ENCODE measurements at places on chromosomes 5 and 9.

DNA sequence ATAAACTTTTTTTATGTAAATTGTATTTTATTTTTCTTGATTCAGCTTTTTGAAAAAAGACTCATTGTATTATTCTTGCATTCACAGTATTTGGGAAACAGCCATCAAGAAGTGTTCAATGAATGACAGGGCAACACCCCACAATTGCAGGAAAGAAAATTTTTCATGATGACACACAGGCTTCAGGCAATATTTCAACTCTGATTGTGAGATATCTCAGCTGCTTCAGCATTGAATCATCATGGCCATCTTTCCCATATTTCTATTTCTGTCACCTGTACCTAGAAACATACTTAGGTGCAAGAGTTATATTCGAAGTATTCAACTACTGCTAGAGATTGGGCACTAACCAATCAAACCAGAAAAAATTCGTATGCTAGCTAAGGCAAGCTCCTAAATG is 446.0 kb downstream of the ISL1 start:
- DNase-seq, result no peak

DNA sequence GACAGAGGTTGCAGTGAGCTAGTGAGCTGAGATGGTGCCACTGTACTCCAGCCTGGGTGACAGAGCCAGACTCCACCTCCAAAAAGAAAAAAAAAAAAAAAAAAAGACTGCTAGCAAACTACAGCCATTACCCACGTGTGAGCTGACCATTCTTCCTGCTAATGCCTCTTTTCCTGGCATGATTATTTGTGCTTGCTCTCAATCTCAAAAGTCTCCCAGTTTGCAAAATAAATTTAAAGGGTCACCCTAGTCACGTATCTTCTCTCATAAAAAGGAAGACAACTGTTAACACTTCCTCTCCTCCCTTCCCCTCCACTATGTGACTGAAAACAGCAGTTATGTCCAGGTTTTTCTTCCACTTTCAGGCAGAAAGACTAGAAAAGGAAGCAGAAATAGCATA is 37.2 kb downstream of the TRIM36 start:
- no peak for DNase-seq

GRCh38 chr5:176738637-176739250 is 71.6 kb upstream of the UNC5A start:
- DNase-seq, result no peak

DNA sequence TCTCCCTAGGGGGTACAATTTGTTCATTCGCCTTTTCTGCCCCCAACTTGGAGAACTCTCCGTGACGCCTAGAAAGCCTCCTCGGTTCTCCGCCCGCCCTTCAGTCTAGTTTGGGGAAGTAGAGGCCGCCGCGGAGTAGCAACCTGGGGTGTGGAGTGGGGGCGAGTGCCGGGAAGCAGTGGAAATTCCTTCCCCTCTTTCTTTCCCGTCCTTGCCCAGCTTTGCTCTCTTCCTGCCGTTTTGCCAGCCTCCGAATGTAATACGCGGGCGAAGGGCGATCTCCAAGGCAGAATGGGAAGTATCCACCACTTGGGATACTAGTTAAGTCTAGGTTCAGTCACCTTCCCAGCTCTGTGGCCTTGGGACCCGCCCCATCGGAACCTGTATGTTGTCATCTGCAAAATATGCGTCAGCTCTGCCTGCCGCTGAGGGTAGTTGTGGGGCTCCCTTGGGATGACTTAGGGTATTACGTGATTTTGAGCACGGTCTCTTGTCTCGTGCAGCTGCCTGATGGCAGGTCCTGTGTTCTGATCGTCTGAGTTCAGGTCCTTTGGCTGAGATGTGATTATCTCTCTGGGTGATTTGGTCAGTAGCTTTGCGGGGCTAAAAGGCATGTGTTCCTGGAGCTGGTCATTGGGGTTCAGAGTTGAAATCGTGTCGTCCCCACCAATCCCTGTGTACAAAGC is 724 bp downstream of the PAM start:
- DNase-seq, result peak; percentile 80

DNA sequence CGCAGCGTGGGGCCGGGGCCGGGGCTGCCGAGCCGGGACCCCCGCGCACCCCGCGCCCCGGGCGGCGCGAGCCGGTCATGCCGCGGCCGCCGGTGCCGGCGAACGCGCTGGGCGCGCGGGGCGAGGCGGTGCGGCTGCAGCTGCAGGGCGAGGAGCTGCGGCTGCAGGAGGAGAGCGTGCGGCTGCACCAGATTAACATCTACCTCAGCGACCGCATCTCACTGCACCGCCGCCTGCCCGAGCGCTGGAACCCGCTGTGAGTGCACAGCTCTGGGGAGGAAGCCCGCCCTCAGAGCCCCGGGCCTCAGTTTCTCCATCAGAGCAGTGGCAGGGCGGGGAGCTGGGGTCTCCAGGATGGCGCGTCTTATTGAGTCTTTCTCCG is 335 bp downstream of the GALNT12 start:
- no peak for DNase-seq

DNA sequence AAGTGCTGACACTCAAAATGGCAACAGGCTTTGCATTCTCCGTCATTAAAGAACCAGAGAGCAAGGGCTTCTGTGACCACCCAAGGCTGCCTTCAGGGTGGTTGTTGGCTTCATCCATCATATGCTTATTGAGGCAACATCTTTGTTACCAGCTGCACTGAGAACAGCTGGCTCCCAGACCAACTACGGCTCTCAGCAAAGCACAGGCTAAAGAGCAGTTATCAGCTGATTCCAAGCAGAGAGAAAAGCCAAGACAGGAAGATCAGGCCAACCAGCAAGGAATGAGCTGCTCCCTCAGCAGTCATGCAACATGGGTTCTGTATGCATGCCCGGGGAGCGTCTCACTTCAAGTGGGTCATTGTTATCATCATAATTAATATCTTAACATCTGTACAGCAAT is 358.9 kb downstream of the ACTL7B start:
- DNase-seq, result no peak

DNA sequence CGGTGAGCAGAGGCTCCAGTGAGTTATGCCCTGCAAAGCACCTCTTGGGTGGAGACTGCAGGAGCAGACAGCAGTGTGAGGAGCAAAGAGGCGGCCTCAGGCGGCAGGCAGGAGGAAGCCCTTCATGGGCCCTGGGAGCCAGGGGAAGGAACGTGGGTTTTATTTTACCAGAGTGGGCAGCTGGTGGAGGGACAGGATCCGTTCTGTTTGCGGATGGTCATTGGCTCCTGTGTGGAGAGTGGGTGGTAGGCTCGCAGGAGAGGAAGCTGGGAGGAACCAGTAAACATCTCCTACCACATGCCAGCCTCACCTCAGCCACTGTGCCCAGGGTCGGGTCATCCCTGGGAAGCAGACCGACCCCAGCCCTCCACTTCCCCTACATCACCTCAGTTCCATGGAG is 24.4 kb downstream of the HNRNPH1 start:
- DNase-seq, result no peak

DNA sequence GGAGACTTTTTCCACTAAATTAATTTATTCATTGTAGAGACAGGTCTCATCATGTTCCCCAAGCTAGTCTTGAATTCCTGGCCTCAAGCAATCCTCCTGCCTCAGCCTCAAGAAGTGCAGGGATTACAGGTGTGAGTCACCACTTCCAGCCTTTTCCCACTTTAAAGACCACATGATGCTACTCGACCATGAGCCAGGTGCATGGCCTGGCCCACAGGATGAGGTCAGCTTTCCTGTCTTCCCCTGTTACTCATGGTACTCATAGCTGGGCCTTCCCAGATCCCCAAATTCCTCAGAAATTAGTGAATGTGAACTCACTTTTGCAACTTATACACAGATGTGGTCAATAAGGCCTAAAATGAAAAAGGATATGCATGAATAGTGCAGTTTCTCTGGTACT is 395.9 kb downstream of the SEMA5A start:
- peak; percentile 64 for DNase-seq

GRCh38 chr9:79665931-79666330 is 94.2 kb downstream of the TLE4 start:
- DNase-seq, result peak; percentile 33

GRCh38 chr5:89948977-89949376 is 460.6 kb downstream of the CETN3 start:
- no peak for DNase-seq

DNA sequence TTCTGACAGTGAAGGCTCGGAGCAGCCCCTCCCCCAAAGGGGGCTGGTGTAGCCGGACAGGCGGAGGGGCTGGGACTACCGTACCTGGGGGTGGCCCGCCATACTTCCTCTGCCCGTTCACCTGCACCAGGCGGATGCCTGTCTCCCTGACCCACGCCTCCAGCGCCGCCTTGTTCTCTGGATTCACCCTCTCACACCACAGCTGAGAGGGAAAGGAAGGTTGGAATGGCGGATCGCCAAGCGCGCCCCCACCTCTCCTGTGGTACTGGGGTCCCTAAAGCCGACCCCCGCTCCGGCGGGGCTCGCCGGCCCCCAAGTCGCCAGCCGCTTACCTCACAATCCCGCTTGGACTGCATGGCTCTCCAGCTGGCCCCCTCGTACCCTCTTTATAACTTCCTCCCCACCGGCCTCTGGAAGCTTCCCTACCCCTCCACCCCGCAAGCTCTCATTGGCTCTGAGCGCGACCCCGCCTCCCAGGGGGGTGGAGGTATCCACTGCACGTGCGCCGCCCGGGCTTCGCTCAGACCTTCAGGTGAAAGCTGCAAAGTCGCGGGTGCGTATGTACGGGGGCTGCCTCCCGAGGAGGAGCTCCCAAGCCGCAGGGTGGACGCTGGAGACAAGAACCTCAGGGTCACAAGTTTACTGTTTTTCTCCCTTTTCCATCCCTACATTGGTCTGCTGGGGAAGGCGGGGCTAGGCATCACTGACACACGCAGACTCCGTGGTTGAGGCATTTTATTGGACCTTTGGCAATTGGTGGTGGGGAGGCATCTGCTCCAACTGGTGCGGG is at the start of gene DND1:
DND1 (minus strand) TSS at position 390 of the 790 bp plus-strand sequence; CDS start at position 356, 34 bp downstream.
- no peak for DNase-seq

- no peak for DNase-seq
Measured at GRCh38 chr5:61538722-61539501, 206.9 kb downstream of the ZSWIM6 start.

DNA sequence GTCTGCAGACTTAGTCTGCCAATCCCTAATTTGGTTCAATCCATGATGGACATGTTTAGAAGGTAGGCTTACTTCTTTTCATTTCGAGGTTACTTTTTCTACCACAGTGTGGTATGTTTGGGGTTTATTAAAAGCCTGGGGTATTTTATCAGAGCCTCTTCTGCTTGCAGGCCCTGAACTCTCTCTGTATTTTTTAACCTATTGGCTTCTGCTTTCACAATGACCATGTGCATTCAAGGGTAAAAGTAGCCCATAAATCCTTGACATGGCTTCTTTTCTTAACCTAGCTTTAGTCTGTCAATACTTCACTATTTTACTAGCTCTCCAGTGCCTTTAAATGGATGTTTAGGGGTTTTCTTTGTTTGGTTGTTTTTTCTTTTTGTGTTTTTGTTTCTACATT is 286.6 kb downstream of the FER start:
- no peak for DNase-seq

All from cardiac fibroblast (primary cell).